ENCODE measurements at places on chromosomes 3 and 15.

DNA sequence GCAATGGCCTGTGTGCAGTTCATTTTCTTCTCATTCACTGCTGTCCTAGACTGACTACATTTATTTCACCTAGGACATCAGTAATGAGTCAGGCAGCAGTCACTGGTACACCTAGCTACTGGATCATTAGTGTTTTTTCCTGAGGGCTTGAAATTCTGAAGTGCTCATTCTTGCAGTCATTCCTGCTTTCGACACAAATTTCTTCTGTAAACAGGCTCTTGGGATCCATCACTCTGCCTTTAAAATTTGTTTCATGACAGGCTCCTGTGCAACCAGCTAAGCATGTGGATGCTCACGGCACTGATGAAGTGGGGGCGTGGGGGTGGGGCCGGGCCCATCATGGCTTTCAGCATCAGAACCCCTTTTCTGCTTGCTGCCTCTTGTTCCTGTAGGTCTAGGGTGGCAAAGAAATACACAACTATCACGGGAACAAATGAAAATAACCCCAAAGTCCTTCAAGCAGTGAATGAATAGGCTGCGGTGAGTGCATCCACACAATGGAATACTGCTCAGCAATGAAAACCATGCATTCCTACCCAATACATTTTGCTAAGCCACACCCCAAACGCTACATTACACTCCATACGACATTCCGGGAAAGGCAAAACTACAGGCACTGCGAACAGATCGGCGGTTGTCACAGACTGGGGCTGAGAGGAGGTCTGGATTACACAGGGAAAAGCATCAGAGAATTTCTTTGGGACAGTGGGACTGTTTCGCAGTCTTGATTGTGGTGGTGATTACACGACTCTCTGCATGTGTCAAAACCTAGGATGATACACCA is 9.3 kb upstream of the MELTF start:
- DNase-seq: no peak

GRCh38 chr15:94582368-94582767 is 351.0 kb downstream of the MCTP2 start:
- DNase-seq: no peak

GRCh38 chr3:150227839-150228238 is 180.3 kb upstream of the TSC22D2 start:
- DNase-seq: no peak

DNA sequence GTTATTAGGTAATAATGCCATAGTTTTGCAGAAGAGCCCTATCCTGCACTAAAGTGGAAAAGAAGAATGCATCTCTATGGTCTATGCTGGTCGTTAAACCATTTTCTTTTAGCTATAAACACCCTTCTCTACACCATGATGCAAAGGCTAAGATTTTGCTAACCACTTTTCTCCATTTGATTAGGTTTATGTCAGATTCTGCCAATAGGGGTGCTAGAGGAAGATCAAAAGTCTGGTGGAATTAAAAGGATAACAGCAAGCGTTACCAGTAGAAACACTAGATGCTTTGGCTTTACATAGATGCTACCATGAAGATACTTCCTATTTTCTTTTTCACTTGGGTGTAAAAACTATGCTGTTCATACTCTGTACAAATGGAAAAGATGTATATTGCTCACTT is 669.8 kb upstream of the ARPP21 start:
- no peak for DNase-seq

- DNase-seq: no peak
Observed at GRCh38 chr3:151584566-151584965, 123.7 kb upstream of the IGSF10 start.

- DNase-seq: no peak
Observed at GRCh38 chr3:116390318-116390717, 55.0 kb downstream of the LSAMP start.

DNA sequence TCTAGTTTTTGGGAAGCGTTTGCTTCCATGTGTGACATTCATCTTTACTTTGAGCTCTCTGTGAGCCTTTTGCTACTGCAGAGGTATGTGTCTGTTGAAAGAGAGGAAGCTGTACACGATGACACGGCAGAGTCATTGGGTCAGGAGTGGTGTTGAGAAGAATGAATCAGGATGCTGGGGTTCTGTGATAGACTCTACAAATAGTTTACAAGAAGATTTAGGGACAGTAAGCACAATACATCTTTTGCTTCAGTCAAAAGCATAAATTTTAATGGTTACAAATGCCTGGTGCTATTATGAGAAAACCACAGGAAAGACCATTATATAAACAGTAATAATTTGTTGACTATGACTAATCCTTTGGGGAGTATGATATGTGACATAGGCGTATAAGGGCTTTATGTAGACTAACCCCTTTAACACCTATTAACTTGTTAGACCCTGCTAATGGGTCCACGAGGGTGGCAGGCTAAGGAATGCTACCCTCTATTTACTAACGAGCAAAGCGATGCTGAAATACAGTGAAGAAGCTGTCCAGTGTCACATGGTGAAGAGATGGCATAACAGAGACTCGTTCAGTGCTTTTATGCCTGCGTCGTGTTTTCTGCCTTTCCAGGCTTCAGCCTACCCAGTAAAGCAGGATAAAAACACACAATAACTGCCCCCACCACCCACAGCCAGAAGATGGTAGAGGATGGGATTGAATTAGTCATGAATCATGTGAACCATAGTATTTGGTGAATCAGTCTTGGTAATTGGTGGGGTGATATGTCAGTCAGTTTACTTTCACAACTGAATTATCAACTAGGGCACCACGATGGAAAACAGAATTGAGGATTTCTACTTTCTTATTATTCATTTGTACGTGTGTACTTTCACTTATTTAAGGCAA is 118.8 kb downstream of the LPP start:
- DNase-seq: no peak

DNA sequence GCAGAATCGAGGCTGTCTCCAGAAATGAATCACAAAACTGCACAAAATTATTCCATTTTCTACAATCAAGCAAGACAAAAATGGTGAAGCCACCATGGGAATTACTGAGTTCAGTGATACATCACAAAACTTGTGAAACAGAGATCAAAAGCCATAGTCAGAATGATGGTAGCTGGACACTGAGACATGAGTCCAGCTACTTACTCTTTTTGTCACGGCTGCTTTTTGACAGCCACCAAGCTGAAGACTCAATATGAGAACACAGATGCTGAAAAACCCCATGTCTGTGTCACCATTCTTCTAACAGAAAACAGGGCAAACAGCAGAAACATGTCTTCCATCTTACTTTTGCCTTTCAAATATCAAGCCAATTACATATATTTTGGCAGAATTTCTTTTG is 237.6 kb downstream of the LPP start:
- no peak for DNase-seq

GRCh38 chr3:182118066-182118465 is 406.3 kb downstream of the SOX2 start:
- DNase-seq: no peak

DNA sequence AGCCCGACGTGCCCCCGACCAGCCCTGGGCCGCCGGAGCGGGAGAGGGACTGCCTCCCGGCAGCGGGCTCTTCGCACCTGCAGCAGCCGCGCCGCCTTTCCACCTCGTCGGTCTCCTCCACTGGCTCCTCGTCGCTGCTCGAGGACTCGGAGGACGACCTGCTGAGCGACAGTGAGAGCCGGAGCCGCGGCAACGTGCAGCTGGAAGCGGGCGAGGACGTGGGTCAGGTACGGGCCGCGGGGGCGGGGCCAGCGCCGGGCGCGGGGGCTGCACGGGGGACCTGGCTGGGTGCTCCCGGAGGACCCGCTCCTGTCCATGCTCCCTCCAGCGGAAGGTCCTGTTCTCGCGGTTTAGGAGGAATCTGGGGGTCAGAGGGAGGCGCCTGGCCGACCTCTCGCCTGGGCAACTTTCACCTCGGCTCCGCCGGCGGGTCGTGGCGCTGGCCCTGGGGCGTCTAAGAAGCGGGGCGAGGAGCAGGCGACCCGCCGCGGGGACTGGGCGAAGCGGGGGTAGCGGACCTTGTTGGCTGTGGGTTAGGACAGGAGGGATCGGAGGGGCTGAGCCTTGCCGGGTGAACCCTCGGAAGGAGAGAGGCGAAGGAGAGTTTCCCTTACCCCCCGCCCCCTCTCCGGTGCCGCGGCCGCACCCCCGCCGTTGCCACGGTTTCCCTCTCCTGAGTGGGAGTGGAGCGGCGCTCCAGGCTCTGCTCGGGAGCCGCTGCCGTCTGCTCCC is 682 bp downstream of the ITPKA start:
- no peak for DNase-seq

DNA sequence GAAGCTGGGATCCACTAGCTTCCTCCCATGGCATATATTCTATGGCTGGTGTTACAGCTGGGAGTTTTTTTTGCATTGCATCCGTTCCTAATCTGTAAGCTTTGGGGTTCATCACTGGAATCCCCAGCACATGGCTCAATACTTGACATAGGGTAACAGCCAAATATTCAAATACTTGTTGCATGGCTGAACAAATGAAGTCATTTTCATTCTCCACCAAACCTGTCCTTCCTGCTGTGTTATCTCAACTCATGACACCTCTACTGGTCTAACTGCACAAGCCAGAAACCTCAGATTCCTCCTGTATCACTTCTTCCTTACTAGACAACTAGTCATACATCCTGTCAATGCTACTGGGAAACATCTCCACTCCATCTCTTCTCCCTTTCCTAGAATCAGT is 43.4 kb downstream of the ST3GAL6 start:
- no peak for DNase-seq

DNA sequence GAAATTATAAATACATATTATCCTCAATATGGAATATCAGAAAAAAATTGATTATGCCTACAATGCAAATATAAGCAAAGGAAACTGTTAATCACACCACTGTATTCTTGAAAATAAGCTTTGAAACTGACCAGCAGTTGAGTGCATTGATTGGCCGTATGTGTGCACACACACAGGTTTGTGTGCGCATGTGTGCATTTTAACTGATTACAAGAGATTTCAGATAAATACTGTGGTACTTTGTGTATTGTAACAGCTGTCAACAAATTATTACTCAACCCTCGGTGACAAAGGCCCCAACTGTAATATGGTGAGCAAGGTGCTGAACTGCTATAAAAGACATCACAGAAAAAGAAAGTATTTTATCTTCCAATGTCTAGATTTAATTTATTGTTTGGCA is 1238.9 kb upstream of the ALCAM start:
- no peak for DNase-seq

- no peak for DNase-seq
Observed at GRCh38 chr15:52013151-52013791, 5.7 kb upstream of the MAPK6 start.

DNA sequence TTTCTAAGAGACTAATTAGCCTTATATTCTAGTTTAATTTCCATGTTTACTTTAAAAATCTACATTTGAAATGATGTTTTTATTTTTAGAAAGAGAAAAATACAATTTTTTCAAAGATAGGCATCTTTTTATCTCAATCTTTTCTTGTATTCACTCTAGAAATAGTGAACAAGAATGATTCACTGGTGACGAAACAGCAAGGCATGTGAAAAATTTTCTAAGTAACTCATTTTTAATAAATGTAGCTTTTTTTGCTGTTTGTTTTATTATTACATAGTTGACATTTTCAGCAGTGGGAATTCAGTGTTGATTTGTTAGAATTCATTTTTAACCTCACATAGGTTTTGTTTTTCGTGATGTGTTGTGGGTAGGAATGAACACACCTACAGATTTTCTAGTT is 1226.4 kb downstream of the NSUN3 start:
- no peak for DNase-seq

DNA sequence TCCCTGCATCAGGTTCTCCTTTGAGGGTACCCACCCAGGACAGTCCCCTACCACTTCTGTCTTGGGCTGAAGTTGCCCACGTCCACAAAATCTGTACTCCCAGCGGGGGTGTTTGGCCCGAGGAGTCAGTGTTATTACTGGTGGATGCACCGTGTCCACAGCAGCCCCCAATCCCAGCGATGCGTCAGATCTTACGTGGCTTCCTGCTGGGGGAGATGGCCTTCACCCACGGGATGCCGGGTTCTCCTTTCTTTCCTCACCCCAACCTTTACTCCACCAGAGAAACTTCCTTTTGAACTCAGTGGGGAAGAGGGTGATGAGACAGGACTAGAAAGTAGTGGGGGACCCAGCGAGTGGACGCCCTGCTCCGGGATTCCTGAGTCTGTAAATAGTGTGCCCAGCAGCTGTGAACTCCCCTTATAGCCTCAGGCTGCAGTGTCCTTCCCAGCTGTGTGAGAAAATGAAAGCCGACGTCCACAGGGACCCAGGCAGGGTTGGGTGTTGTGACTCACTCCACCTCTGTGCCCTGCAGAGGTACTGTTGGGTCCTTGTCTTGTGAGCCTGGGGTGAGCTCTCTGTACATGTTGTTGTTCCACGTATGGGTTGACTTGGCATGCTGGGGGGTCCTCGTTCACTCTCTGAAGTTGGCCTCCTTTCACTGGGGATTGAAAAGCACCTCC is 31.5 kb downstream of the CRTAP start:
- no peak for DNase-seq

DNA sequence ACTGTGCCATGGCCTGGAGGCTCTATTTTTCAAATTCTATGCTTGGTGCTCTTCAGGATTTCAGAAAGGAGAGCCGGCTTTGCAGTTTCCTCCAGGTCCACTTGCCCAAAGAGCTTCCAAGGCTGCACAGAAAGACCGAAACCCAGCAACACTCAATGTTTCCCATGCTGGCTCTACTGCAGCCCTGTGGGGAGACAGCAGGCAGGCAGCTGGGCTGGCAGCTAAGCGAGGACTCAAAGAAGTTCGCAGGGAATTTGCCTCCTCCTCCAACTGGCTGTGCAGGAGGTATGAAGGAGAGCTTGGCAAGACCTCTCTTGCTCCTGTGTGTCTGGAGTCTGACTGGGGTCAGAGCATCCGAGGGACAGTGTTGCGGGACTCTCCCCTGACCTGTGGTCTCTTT is 17.4 kb upstream of the ITGA11 start:
- DNase-seq: no peak

DNA sequence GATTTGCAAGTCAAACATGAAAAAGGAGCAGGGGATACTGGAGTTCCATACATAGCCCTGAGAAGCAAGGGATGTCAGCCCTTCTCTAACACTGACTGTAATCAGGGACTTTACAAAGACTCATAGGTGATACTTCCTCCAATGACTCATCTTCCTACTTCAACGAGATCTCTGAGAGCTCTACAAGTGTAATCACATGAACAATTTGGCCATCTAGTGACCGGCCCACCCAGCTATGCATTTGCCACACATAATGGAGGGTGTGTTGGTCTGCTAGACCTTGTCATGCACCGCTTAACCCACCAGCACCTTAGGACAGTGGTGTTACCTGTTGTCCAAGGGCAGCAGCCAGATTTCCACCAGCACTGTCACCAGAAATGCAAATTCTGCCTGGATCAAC is 75.3 kb downstream of the NCEH1 start:
- no peak for DNase-seq

DNA sequence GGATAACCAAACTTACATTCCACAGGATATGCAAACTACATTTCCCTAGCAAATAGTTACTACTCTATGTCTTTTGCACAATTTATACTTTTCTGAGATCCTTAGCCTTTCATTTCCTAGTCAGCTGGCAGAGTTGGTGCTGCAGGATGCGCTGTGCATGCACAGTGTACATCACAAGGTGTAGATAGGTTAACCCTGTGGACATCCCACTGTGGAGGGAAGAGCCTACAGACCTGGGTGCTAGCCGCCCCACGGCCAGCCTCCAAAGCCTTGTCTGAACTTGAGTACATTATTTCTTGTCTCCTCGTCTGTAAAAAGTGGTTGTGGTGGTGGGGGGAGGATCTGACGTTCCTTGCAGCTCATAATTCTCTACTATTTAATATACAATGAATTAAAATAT is 3.5 kb downstream of the TNFSF10 start:
- no peak for DNase-seq

GRCh38 chr3:190718671-190719070 is 143.8 kb downstream of the GMNC start:
- no peak for DNase-seq

Measured in suprapubic skin (tissue), 4 donors.